Aorta (tissue), 5 donors: ENCODE measurements at places on chromosomes 13 and 19. TPM values are rescaled to one million over a fixed set of nuclear protein-coding genes. Genes with fewer than 3 reads are reported as not detected.

DNA sequence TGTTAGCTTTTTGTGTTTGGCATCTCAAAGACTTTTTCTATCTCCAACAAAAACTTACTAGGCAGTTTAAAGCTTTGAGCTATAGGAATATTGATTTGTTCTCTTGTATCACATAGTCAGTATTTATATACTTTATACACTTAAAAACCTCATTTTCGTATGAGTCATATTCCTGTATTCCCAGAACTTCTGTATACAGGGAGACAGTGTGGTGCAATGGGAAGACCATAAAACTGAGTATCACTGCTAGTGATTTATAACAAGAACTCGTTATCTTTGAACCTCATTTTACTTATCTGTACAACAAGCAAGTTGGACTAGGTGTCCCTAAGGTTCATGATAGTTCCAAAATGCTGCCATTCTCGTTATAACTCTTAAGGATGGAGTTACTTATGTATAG is 6.3 kb downstream of the GPR180 start:
- H3K27ac ChIP-seq: no peak overlapping the region
- H3K36me3 ChIP-seq: no peaks in the 10 kb centered on the region
- H3K27me3 ChIP-seq: no peaks in the 10 kb centered on the region

The CLEC17A gene
- not detected for polyA plus RNA-seq

- H3K27me3 ChIP-seq: no peaks in the 10 kb centered on the region
- no peaks in the 10 kb centered on the region for H3K4me1 ChIP-seq
- H3K27ac ChIP-seq: no peak overlapping the region
- H3K36me3 ChIP-seq: no peaks in the 10 kb centered on the region
- DNase-seq: no peak
These were observed 479.5 kb downstream of the ZNF536 start for GRCh38 chr19:30851646-30852045.

The UHRF1 gene
- polyA plus RNA-seq: 1.1 TPM

GRCh38 chr13:76762721-76763120 is 123.5 kb downstream of the KCTD12 start:
- H3K4me1 ChIP-seq: no peaks in the 10 kb centered on the region
- no peaks in the 10 kb centered on the region for H3K36me3 ChIP-seq
- no peak overlapping the region for H3K4me3 ChIP-seq
- no peak overlapping the region for H3K27ac ChIP-seq
- H3K27me3 ChIP-seq: no peaks in the 10 kb centered on the region
- DNase-seq: no peak

- no peak overlapping the region for H3K27ac ChIP-seq
- no peaks in the 10 kb centered on the region for H3K4me1 ChIP-seq
- no peak for DNase-seq
- no peaks in the 10 kb centered on the region for H3K36me3 ChIP-seq
- H3K4me3 ChIP-seq: no peak overlapping the region
These were observed 8.3 kb downstream of the UBAC2 start for GRCh38 chr13:99208845-99209527.

The UQCR11 gene
- polyA plus RNA-seq: 251 TPM

GRCh38 chr13:27981006-27981708 is 7.3 kb downstream of the URAD start:
- H3K27ac ChIP-seq: no peak overlapping the region
- H3K36me3 ChIP-seq: no peaks in the 10 kb centered on the region
- no peak for DNase-seq
- no peak overlapping the region for H3K4me3 ChIP-seq
- no peaks in the 10 kb centered on the region for H3K4me1 ChIP-seq

DNA sequence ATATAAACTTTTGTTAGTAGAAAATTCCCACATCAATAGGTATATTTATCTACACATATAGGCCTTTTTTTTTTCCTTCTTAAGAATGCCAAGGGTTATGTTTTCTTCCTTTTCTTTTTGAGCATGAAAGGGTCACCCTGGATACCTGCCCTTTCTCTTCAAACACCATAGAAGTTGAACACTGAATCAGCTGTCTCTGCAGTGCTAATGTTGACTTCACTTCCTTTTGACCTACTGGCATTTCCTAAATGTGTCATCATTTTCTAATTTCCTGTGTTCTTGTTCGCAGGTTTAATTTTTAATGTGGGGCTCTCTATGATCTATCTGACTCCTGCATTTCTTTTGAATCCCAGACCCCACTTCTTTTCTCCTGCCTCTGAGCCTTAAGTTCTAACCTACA is 532.0 kb downstream of the GPC6 start:
- no peak for DNase-seq
- H3K27me3 ChIP-seq: no peaks in the 10 kb centered on the region
- no peaks in the 10 kb centered on the region for H3K4me1 ChIP-seq
- H3K27ac ChIP-seq: no peak overlapping the region

DNA sequence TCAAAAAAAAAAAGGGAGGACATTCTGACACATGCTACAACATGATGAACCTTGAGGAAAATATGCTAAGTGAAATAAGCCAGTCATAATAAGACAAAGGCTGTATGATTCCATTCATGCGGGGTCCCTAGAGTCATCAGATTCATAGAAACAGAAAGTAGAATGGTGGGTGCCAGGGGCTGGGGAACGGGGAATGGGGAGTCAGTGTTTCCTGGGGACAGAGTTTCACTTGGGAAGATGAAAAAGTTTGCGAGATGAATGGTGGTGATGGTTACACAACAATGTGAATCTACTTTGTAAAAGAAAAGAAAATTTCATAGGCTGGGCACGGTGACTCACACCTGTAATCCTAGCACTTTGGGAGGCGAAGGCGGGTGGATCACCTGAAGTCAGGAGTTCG is 6.1 kb upstream of the CLEC4G start:
- H3K4me3 ChIP-seq: no peak overlapping the region
- no peaks in the 10 kb centered on the region for H3K36me3 ChIP-seq
- no peaks in the 10 kb centered on the region for H3K4me1 ChIP-seq
- H3K27me3 ChIP-seq: no peaks in the 10 kb centered on the region
- DNase-seq: no peak
- H3K27ac ChIP-seq: no peak overlapping the region

The ZNF177 gene
- polyA plus RNA-seq: not detected

DNA sequence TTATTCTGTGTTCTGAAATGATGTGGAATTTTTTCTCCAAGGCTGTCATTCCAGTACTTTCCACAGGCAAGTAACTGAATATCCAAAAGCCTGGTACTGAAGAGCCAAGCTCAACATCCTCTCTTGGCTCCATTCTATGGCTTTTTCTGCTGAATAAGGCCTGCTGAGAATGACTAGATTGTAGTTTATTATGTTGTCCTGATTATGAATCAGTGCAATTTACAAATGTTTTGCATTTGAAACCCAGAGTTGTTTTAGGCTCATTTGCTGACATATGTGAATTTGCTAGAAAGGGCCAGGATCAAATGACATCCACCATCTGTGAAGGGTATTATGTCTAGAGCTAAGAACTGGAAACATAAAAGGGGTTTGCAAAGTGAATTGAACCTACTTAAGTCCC is 596.6 kb downstream of the KCTD12 start:
- H3K27me3 ChIP-seq: no peaks in the 10 kb centered on the region
- no peak for DNase-seq
- H3K27ac ChIP-seq: no peak overlapping the region

- H3K27ac ChIP-seq: no peak overlapping the region
- H3K4me3 ChIP-seq: no peak overlapping the region
- no peaks in the 10 kb centered on the region for H3K4me1 ChIP-seq
These were observed 37.3 kb downstream of the CILP2 start for GRCh38 chr19:19575411-19575810.

DNA sequence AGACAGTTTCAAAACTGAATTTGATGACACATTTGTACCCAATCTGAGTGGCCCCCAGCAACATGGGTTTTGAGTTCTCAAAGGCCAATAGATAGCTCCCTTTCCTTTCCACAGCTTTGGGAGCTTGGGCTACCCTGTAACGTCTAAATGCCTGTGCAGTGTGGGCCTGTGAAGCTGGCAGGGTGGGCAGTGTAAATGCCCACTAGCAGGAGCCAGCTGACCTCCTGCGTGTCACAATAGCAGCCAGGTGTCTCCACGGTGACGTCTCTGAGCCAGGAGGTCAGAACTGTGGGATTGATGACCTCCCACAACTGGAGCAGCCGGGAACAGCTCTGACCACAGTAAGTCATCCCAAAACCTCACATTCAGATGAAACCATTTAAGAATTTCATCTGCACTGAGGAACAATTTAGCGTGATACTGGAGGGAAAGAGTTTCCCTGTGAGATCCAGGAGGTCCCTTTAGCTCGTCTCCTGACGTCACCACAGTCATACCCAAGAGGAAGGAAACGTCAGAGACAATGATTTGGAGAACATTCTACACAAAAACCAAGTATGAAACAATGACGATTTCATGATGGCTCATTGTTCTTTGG is at the start of gene IPO5:
IPO5 (plus strand) TSS at position 300 of the 595 bp plus-strand sequence. CDS start 23,022 bp downstream, outside the sequence.
- no peaks in the 10 kb centered on the region for H3K36me3 ChIP-seq
- DNase-seq: no peak
- no peaks in the 10 kb centered on the region for H3K27me3 ChIP-seq
- H3K4me3 ChIP-seq: no peak within 1 kb of the TSS

The GPR4 gene
- 0.63 TPM for polyA plus RNA-seq

GRCh38 chr13:40927929-40928328 is 91.2 kb downstream of the ELF1 start:
- DNase-seq: no peak
- H3K36me3 ChIP-seq: no peaks in the 10 kb centered on the region
- H3K4me1 ChIP-seq: no peaks in the 10 kb centered on the region
- no peaks in the 10 kb centered on the region for H3K27me3 ChIP-seq

- DNase-seq: no peak
- no peak overlapping the region for H3K4me3 ChIP-seq
- H3K27me3 ChIP-seq: no peaks in the 10 kb centered on the region
- no peaks in the 10 kb centered on the region for H3K4me1 ChIP-seq
These were observed 1.6 kb upstream of the KANK2 start for GRCh38 chr19:11198769-11199424.

The MAN2B1 gene
- polyA plus RNA-seq: 88.7 TPM

The CPB2 gene
- polyA plus RNA-seq: not detected

- H3K36me3 ChIP-seq: no peaks in the 10 kb centered on the region
- H3K4me1 ChIP-seq: peaks cover 3% of the 10 kb centered on the region
- DNase-seq: no peak
- H3K4me3 ChIP-seq: no peak overlapping the region
These were observed 33.1 kb downstream of the BICRA start for GRCh38 chr19:47641891-47642485.

- no peaks in the 10 kb centered on the region for H3K36me3 ChIP-seq
- no peaks in the 10 kb centered on the region for H3K27me3 ChIP-seq
- H3K4me1 ChIP-seq: no peaks in the 10 kb centered on the region
- DNase-seq: peak; percentile 78
- H3K27ac ChIP-seq: peak overlapping the region; percentile 73
These were observed 816 bp downstream of the SPRED3 start for GRCh38 chr19:38389101-38389925.

GRCh38 chr13:80131204-80131603 is 209.7 kb downstream of the SPRY2 start:
- H3K27me3 ChIP-seq: no peaks in the 10 kb centered on the region
- H3K36me3 ChIP-seq: no peaks in the 10 kb centered on the region
- DNase-seq: peak; percentile 86
- H3K27ac ChIP-seq: no peak overlapping the region

The SLC35E1 gene
- 22.5 TPM for polyA plus RNA-seq
